ENCODE measurements at places on chromosomes 12 and 14.

GRCh38 chr14:77541905-77542304, 43.3 kb upstream of the ISM2 start:
- no peak for DNase-seq

- no peak for DNase-seq
These were observed 433.9 kb downstream of the PCNX1 start for GRCh38 chr14:71341156-71341555.

- DNase-seq = no peak
These were observed 73.8 kb upstream of the BDKRB2 start for GRCh38 chr14:96130854-96131253.

DNA sequence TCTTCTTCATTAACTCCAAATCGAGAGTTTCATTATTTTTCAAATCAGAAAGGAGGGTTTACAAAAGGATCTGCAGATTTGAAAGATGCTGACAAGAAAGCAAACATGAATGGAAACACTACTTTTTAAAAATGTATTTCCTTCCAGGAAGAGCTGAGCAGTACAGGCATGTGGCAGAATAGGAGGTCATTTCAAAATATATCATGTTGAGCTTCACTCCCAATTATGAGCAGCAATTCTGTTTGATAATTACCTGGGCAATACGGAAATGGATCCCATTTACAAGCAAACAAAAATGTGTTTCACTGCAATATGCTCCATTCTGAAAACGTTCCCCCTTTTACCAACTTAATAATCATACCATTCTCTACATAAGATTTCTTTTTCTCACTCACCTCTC, 147.7 kb upstream of the BCL2L14 start:
- DNase-seq = no peak

- DNase-seq = no peak
These were observed 197.3 kb upstream of the PPFIA2 start for GRCh38 chr12:81956468-81956860.

DNA sequence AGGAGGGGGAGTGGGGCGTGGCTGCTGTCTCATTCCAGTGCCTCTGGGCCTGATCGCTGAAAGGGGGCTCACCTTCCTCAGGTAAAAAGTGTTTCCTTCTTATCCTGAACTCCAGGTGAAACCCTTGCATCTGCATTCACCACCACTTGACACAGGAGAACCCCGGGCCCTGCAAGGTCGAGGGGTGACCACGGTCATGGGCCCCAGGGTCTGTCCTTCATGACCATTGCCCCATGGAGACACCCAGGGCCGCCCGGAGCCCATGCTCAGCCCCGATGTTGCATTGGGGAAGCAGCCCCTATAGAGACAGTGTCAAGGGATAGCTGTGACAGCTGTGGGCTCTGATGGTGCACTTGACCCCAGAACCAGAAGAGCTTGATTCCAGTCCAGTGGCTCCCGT, 34.4 kb upstream of the DYNC1H1 start:
- no peak for DNase-seq

GRCh38 chr14:76953311-76953945, 75.1 kb downstream of the IRF2BPL start:
- DNase-seq = no peak

DNA sequence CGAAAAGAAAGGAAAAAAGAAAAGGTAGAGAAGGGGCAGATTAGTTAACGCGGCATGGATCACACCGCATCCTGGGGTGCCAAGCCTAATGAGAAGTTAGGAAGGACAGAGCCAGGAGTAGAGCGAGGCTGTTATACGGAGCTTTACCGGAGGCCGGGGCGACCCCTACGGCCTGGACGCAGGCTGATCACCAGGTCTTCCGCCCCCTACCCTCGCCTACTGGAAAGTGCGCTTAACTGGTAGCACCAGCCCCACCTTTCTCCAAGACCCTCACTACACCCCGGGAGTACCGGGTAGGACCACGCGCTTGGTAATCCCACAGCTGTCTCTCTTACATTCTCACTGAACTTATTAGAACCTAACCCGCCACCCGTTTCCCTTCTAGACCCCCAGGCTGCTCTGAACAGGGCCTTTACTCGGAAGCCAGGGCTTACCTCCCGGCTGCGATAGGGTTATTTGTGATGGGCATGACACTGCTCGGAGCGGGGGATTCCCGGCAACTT, 33.8 kb downstream of the WBP11 start:
- no peak for DNase-seq

DNA sequence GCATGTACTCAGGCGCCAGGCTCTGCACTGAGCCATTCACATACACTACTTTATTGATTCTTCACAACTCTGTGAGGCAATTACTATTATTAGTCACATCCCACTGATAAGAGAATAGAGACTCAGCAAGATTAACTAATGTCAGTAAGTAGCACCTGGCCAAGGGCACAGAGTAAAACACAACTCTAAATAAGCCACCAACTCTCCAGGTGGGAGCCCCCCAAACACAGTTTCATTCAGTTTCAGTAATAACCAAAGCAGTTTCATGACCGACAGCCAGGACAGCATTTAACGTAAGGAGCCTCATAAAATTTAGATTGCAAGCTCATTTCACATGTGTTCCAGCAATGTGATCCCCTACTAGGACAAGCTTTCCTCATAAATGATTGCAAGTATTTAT, 323.1 kb upstream of the CCDC196 start:
- DNase-seq = no peak

DNA sequence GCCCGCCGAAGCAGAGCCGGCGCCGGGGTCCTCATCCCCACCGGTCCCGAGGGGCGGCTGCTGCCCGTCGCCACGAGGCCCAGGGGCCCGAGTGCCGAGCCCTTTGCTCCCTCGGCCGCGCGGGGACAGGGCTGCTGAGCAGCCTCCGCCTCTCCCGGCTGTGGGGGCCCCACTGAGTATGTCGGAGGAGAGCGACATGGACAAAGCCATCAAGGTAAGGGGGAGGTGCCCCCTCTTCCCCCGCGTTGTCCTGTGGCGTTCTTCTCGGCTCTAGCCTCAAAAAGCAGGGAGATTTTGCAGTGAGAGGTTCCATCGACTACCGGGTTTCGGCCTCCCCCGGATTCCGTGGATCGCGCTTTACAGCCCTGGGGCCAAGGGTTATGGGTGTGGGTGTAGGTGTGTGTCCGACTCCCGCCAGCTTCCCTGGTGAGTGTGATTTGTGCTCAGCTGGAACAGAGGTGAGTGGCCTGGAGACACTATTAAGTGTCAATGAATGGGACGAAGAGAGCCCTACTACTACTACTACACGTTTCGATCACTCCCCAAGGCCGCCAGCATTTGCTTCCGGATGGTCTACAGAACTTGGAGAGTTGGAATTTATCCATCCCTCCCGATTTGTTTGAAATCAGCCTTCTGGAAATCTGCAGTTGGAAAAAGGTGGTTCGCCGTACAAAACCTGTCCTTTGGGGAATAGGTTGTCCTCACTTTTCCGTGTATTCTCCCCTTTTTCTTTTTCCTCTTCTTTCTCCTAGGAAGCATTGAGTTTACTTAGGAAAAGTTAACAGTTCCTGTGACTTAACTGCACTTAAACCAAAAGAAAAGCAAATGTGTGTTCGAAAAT, 748 bp downstream of the MAPKAPK5 start:
- no peak for DNase-seq

DNA sequence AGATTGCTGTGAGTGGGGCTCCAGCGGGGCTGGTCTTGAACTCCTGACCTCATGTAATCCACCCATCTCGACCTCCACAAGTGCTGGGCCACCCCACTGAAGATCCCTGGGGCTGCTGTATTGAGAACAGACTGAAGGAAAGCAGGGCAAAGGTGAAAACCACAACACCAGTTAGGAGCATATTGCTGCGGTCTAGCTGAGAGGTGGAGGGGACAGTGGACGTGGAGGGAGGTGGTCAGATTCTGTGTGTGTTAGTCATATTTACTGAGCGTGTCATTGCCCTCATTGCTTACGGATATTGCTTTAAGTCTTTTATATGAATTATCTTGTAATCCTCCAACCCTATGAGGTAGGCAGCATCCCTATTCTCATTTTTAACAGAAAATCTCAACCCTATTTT, 69.0 kb upstream of the OVCH1 start:
- DNase-seq = no peak

GRCh38 chr12:66823857-66824570, 145.1 kb upstream of the GRIP1 start:
- no peak for DNase-seq

DNA sequence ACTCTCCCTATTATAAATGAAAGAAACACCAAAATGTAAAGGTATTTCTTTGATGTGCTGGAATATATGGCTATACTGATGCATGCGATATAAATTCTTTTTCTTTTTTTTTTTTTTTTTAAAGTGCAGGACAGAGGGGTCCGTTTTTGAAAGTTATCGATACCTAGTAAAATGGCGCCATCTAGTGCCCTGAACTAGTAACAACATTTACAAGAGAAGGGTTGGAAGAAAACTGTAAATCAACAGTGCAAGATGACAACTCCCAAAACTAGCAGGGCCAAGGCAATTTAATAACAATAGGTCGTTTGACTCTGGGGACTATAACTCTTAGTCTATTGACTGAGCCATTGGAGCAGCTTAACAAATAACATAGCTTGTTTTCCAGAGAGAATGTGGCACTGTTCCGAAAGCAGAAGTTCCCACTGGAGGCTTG, 137.7 kb downstream of the SPTSSA start:
- DNase-seq = no peak

- no peak for DNase-seq
These were observed 43.3 kb downstream of the AEBP2 start for GRCh38 chr12:19482551-19483109.

DNA sequence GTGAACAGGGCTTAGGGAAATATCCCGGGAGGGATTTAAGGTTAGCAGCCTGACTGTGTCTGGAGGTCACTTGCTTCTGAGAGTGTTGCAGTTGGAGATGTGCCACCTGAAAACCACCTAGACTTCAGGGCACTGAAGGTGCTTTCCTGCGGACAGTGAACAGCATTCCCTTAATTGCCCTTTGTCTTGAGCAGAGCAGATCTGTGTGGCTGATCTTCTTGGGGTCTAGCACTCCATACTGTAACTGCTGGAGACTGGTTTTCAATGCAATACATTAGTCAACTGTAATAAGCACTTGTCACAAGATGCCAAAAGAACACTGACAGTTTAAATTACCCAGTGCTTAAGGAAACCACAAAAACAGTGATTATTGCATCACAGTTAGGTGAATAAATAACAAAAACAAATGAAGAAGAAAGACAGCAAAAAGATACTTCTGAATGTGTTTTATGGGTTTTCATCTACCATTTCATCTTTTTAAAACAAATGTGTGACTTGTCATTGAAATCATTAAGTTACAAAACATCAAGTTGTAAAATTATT, 111.8 kb downstream of the PRIMA1 start:
- DNase-seq = no peak

DNA sequence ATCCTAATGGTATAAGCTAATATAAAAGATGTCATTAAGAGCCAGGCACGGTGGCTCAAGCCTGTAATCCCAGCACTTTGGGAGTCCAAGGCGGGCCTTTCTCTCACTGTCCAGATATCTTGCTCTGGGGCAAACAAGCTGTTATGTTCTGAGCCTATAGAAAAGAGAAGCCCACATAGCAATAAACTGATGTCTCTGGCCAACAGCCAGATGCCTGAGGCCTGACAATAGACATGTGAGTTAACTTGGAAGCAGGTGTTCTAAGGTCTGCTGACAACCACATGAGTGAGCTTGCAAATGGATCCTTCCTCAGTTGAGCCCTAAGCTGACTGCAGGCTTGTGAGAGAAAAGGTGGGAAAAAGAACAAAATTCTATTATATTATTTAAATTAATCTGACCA, 25.0 kb downstream of the YAF2 start:
- no peak for DNase-seq

DNA sequence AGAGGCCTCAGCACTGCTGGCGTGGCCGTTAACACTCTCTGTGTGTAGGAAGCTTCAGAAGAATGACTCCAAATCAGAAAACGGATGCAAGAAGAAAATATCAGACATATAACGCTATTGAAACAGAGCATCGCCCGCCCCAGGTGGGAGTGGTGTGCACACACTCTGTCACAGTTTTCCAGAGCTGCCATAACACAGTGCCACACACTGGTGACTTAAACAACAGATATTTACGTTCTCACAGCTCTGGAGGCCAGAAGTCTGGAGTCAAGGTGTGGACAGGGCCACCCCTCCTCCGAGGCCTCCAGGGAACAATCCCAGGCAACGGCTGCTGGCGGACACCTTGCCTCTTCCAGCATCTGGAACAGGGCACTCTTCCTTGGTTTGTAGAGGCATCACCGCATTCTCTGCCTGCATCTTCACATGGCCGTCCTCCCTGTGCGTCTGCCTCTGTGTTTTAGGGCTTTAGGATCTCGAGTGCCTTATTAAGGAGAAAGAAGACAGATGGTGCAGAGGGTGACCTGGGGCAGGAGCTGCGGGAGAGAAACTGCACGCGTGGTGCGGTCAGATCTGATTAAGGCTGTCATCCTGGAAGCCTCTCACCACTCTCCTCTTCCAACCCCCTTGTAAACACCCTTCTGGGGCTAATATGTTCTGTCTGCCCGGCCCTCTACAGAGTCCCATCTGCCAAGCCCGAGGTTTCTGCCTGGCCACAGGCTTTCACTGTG, 141.0 kb downstream of the SLC15A4 start:
- no peak for DNase-seq

DNA sequence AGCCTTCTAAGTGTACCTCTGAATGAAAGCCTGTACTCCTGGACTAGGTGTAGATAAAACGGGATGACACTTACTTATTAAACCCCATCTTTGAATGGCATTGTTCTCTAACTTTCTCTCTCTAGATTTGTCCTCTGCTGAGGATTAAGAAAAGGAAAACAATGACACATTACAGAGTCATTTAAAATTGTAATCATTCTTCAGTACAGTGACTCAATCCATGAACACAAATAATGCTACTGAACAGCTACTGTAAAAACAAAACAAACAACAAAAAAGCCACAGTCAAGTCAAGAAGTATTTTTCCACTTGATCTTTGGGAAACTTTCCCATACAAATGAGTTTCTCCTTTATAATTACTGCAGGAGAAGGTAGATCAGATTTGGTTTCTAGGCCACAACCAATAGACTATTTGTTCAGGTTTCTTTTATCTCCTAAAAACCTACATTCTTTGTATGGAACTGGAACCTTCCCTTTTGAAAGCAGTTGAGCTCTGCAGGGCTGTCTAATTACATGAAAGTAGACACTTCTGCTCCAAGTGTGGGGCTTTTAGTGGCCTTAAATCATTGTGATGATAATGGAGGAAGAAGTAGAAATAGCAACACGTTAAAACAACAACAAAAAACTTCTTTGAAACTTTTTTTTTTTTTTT, 219.1 kb downstream of the ESR2 start:
- DNase-seq = no peak

DNA sequence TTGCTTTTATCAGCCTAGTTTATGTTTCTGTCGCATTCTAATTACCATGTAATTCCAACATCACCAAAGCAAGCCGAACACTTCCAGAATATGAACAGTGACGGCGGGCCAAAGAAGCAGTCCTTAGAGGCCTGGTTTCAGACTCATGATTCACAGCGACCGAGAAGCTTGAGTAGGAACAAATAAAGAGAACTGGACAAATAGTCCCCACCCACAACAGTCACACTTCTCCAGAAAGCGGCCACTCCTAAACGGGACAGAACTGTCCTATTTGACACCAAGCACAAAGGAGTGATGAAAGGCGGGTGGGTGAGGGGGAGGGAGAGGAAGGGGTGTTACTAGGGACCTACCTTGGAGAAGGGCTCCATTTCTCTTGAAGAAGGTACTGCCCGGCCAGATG, 136.4 kb downstream of the FOXN3 start:
- DNase-seq = no peak

GRCh38 chr14:72948481-72949138, 22.3 kb downstream of the DCAF4 start:
- no peak for DNase-seq

GRCh38 chr14:72606879-72607278, 287.0 kb downstream of the DPF3 start:
- DNase-seq = no peak

All from AG04449 (cell line).